NCI-H1930 (cell line): ENCODE measurements at places on chromosomes 1 and 21.

GRCh38 chr1:226558036-226558650, 9.6 kb downstream of the STUM start:
- DNase-seq, result no peak

DNA sequence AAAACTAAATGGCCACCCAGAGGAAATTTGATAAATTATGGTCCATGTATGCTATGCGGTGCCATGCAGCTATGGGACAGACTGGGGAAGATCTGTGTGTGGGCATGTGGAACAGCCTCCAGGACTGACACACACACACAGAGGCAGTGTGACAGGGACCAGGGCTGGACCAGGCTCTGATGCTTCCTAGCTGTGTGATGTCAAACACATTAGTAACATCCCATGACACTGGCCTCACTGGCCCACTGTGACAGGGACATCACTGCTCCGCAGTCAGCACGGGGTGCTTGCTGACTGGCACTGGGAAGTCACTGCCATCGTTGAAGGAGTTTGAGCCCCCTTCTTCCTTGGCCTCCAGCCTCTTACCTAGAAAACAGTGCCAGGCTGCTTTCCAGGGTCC, 13.9 kb downstream of the RAP1GAP start:
- no peak for DNase-seq

DNA sequence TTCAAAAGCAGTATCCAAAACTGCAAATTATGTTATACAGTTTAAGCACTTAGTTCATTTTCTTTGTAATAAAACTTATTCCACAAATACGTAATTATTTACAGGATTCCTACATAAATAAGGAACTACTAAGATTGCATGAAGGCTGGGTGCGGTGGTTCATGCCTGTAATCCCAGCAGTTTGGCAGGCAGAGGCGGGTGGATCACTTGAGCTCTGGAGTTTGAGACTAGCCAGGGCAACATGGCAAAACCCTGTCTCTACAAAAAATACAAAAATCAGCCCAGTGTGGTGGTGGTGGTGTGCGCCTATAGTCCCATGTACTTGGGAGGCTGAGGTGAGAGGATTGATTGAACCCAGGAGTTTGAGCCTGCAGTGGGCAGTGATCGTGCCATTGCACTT, 69.3 kb downstream of the POU2F1 start:
- DNase-seq, result no peak

DNA sequence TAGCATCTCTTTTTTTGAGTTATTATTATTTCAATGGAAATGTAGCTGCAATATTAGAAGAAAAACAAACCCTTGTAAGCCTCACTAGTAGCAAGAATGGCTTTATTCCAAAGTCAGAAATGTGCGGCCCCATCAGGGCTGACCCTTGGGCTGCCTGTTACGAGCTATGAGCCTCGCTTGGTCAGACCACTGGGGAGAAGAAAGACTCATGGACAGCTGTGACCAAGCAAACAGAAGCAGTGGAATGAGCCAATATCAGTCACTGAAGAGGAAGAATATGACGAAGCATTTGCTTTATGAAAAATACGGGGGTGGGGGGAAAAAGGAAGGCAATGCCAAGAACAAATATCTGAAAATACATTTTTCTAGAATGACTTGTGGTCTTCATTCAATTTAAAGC, 504.5 kb downstream of the LMO4 start:
- DNase-seq, result no peak

- DNase-seq, result no peak
Observed at GRCh38 chr1:187264995-187265602, 436.4 kb downstream of the PLA2G4A start.

GRCh38 chr1:153538315-153538821, 2.4 kb downstream of the S100A5 start:
- DNase-seq, result no peak

- DNase-seq, result no peak
Observed at GRCh38 chr1:47940326-47940725, 56.9 kb downstream of the TRABD2B start.

DNA sequence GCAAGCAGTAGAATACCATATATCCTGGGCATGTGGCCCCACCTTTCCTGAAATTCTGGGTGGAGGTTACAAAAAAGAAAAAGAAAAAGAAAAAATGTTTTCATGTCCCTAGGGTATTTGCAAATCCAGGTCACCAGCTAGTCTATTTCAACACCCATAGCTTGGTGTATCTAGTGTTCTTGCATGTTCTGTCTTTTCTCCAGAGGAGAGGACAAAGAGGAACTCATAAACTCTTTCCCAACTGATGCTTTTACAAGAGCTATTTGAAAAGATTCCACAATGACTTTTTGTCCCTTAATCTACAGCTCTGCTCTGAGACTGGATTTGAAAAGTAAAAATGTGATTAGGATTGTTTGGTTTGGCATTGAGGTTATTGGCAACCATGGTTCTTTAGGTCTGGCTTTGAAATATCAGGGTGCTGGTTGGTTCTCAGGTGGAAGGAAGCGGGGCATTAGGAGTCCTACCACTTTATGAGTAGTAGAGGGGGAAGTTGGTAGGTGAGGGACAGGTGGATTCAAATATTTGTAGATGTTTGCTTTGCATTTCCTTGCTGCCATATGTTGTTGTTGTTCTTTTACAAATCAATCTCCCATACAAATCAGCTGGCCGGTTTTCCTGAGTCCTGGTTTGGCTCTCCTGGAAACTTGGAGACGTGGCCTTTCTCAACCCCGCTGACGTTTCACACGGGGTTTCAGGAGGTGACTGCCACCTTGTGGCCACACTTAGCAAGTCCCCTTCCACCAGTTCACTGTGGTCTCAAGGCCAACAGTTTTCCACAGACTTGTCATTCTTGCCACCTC, 126.7 kb upstream of the KIAA0040 start:
- DNase-seq, result peak; percentile 37

DNA sequence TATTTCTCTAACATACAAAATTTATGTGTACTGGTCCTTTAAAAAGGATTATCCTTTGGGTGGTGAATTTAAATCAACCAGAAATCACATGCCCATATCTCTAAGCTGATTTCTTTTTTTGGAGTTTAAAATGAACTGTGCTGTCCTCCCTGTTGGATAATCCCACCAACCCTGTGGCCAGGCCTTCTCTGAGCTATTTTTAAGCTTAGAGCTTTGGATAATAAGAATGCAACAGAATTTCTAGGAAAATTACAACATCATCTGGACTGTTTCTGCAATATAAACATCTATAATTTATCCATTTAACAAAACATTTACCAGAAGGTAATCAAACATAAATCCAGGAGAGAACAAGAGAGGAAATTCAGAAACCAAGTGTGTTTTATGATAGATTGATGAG, 88.3 kb downstream of the LRRC40 start:
- no peak for DNase-seq

- no peak for DNase-seq
Observed at GRCh38 chr1:235011599-235012435, 116.8 kb downstream of the TOMM20 start.

DNA sequence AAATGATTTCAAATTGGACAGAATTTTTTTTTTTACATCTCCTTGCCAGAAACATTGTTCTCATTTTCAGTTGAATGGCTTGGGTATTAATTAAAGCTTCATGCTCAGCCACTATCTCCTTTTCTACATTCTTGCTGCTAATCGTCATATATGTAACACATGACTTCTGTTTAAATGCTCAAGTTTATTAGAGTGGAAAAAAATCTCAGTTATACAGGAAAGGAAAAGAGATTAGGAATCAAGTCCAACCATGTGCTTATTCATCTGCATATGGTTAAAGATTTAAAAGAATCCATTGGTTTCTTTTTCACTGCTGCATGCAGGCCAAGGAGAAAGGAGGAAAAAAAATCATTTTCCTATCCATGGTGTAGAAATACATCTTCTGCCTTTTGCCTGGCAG, 47.3 kb upstream of the CNN3 start:
- no peak for DNase-seq

DNA sequence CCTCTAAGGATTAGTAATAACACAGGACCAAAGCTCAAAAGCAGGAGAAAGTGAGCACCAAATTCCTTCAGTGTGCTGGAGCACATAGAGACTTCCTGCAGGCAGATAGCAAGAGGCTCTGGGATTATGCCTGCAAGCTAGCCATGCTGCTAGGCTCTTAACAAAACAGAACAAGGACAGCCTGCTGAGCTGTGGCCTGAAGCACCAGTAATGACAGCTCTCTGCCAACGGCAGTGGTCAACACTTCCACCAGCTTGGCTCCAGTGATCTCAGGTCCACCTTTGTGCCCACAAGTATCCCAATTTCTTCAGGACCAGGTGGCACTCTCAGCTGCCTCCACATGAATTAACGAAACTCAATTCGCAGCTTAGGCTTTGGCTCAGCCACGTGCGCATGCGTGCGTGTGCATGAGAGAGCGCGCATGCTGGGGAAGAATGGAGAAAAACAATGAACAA, 64.2 kb downstream of the SLC45A1 start:
- no peak for DNase-seq

- DNase-seq, result no peak
Observed at GRCh38 chr1:44261171-44261817, 48.0 kb downstream of the DMAP1 start.

DNA sequence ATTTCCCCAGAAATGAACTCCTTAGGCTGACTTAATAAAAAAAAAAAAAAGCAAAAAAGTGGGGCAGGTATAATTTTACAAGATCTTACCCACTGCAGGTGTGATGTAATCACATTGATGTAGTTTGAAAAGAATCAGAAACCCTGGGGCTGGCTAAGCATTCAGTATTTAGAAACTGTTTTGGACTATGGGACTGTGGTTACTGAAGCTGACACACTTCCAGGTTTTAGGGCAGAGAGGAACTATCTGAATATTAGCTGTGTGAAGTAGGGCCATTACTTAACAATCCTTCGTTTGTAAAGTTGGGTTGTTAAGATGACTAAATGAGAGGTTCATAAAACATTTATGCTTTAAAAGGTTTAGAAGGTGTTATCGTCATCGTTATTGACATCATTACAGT, 165.3 kb downstream of the FASLG start:
- DNase-seq, result no peak

GRCh38 chr1:64231153-64231552, 27.7 kb downstream of the UBE2U start:
- DNase-seq, result peak; percentile 40

DNA sequence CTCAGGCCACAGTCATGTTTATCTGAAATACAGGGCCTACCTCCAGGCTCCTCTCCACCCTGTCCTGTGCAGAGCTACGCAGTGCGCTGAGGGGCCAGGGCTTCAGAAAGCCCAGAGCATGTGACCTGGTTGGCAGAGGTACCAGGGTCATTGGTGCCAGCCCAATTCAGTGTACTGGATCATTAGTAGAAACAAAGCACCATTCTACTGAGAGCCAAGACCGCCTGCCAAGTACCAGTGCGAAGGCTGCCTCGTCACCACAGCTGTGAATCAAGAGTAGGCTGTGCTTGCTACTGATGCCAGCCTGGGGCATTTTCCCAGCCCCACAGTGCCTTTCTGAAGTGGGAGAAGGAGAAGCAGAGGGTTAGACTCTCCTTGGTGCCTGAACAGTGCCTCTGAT, 59.8 kb downstream of the CAPN9 start:
- DNase-seq, result no peak

DNA sequence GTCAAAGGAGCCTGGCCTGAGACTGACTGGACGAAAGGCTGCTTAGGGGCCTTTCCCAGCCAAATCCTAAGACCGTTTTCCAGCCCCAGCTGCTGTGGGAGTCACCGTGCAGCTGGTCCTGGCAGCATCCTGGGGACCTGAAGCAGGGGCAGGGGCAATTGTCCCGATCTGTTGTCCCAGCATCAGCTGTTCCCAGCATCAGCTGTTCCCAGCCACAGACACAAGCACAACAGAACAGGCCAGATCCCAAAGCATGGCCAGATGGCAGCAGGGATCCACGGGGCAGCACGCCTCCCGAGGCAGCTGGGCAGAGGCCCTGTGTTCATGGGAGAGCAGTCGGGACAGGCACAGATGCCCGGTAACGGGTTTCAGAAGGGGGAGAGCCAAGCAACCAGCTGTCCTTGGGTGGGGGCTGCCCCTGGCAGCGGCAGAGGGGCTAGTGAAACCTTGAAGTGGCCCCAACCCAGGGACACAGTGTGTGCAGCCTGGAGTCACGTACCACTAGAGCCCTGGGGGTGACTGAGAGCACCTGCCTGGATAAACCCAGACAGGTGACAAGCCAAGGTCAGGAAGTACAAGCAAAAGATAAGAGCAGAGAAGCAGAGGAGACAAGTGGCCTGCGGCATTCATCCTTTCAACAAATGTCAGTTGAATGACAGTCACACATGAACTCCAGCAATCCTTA, 13.3 kb downstream of the CELA2B start:
- DNase-seq, result no peak

- DNase-seq, result no peak
Observed at GRCh38 chr1:244181867-244182266, 130.8 kb downstream of the ZBTB18 start.

DNA sequence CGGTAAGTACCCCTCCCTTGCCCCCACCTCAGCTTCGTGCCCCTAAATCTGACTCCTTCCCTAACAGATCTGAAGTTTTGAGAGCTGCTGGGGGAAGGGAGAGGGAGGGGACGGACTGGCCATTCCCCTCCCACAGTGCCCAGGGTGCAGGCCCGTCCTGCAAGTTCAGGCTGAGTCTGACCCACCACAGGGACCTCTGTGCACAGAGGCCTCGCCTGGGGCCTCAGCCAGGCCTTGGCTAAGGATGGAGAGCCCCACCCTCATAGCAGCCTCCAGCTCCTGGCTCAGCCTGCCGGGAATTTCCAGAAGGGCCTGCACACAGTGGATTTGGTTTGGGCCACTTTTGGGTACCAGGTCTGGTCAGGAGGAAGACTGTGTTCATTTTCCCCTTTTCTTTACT, 31.2 kb upstream of the TNFRSF1B start:
- DNase-seq, result no peak

- DNase-seq, result no peak
Observed at GRCh38 chr21:38013741-38014140, 97.5 kb upstream of the KCNJ6 start.
